ENCODE measurements at places on chromosomes 6 and 20.

- DNase-seq: peak; percentile 48
These were observed 67.4 kb upstream of the XRN2 start for GRCh38 chr20:21235484-21236445.

DNA sequence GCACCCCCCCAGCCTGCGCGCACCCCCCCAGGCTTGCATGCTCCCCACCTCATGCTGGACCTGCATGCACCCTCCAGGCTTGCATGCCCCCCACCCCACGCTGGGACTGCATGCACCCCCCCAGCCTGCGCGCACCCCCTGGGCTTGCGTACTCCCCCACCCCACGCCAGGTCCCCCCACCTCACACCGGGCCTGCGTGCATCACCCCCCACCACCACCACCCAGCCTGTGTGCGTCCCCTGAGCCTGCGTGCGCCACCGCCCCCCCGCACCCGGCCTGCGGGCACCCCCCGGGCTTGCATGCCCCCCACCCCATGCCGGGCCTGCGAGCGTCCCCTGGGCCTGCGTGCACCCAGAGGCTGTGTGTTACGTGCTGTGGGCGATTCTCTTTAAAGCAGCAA lies 61.0 kb upstream of the SLCO4A1 start:
- no peak for DNase-seq

DNA sequence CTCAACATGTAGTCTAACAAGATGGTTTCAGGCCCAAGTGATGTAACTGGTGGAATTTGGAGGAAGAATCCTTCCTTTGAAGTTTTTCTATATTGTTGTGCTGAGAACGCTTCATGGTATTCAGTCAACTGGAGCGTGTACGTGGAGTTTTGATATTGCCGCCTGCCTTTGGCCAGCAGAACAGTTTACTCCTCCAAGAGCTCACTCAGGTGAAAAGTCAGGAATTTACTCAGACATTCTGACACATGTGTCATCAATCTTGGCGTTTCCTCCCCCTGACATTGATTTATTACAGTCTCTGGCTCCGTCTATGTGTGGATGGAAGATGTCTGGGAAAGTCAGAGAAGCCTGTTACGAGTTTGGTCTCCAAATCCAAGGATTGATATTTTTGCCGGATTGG lies 19.0 kb upstream of the TGM2 start:
- no peak for DNase-seq

- peak; percentile 23 for DNase-seq
These were observed 113.2 kb downstream of the PRDM1 start for GRCh38 chr6:106199331-106199730.

- DNase-seq: no peak
These were observed 232.4 kb downstream of the BMP7 start for GRCh38 chr20:57034001-57034400.

DNA sequence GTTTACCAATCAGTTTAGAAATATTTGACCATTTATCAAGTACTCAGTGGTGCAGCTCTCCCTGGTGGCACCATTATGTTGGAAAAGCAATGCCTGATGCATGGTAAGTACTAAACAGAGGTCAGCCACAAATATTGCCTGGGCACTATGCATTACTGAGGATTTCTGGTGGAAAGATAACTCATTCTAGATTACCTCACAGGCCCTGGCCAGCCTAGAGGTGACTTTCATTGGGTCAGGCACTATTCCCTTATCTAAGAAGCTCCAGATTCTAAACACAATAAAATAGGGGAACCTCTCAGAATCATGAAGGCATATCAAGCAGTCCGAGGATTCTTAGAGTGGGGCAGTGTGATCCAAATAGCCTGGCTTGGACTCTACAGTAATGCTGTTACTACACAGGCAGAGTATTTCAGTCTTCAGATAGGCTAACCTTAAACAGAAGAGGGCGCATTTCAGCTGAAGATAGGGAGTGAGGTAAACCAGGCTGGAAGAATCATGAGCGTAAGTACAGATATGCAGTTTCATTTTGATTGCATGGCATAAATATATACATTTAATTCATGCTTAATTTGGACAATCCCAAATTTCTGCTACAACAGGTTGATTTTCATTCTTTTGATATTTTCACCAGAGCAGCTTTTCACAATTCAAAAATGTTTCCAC lies 12.1 kb downstream of the LGSN start:
- DNase-seq: peak; percentile 47

DNA sequence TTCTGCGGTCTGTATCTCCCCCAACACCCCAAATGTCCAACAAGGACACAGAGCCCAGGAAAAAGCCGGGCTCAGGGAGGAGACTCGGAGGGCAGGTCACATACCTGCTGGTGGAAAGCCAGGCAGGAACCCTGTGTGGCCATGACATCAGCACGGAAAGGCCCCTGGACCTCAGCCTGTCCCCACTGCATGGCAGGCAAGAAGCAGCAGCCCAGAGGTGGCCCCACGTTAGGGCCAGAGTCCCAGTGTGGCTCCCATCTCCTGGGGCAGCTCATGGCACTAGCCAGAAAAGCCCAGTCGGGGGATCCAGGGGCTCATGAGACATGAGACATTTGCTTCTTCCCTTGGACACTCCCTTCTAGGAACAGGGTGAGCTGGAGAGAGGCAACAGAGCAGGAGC lies 258.7 kb downstream of the DLL1 start:
- no peak for DNase-seq

DNA sequence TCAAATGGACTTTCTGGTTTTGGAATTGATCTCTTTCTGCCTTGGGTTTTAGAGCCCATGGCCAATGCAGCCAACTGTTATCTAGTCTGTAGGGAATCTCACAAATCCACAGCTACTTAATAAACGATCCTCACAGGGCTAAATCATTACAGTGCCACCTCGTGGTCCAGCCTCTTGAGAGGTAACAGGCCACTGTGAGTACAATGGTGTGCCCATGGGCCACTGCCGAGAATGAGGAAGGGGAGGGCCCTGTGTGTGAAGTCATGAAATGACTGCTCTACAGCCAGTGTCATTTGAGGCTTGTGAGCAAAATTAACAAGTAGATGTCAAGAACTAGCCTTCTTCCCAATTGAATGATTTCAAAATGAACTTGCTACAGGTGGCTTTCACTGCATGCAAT lies 54.3 kb upstream of the GMPR start:
- no peak for DNase-seq

- DNase-seq: peak; percentile 77
These were observed 82.9 kb upstream of the MARCKS start for GRCh38 chr6:113774127-113774825.

DNA sequence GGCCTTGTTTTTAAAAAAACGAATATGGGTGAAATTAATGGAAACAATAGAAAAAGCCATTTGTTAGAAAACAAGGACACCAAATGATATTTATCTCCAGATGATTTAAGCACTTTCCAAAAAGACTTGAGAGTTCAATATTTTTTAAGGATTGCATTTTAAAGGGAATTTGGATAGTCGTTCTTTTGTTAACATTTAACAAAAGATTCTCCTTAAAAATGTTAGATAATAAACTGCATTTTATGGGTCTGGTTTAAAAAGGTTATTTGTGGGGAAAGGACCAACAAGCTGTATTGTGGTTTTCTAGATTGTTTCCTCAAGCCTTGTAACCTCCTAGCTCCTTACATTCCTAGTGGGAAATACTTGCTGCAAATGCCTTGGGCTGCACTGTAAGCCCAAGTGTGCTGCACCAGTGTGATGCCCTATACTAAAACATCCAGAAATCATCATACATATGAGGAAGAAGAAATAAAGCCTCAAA lies 1.5 kb upstream of the PHIP start:
- peak; percentile 23 for DNase-seq

DNA sequence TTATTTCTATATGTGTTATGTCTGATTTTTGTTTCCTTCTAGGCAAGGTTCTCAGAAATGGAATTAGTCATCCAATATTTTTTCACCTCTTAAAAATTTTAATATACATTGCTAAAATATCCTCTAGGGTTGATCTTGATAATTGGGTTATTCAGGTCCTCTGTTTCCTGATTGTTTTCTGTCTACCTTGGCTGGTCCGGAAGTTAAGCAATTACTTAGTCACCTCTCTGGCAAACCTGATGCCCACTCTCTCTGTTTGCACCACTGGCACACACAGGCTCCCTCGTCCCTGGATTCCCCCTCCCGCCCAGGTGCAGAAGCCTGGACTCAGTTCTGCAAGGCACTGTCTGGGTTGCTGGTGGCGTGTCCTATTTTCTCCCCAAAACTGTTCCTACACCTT lies 27.7 kb downstream of the CST9L start:
- no peak for DNase-seq

DNA sequence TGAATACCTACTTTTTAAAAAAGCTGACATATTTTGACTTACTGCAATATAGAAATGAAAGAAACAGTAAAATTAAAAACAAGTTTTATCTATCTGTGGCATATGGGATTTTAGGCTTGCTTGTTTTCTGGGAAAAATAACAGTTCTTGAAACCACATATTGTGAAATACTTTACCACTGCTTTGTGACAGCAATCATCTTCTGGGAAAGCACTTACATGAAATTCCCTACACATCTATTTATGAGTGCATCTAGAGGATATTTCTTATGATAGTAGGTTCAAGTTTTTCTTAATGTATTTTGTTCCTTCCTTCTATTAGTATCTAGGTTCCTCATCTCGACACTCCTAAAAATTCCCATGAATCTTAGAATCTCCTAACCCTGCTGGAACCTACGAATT lies 75.2 kb downstream of the STXBP5 start:
- peak; percentile 70 for DNase-seq

DNA sequence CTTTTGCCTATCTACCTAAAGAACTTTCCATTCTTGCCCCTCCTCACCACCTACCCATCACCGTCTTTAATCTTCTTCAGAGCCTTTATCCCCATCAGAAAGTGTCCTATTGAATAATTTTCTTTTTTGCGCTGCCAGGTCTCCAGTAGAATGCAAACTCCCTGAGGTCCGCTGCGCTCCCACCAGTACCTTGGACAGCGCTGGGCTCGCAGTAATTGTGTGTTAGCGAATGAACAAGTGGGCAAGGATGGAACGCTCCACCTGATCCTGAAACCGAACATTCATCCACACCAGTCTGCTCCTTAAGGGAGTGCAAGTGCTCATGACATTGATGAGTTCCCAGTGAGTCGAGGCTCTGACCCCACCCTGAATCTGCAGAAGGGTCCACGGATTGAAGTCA lies 391.2 kb downstream of the CDH26 start:
- no peak for DNase-seq

DNA sequence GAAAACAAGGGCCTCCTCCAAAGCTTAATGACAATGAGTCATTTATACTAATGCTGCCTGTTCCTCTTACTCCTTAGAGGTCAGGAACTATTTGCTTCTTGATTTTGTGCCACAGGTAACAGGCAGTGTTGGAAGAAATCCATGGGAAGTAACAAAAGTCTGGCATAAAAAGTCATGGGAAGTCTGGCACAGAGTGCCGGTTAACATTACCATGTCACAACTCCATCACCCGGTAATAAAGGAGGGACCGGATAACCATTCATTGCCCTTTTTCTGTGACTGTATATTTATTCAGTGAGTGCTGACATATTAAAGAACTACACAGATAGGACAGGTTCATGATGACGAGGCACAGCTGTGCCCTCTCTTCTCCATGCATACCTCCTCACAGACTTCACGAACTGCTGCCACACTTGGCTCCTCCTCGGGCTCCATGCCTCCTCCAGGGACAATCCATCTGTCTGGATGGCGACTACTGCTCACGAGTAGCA lies 50.9 kb downstream of the NUDT3 start:
- no peak for DNase-seq

GRCh38 chr20:52683761-52684160 lies 288.4 kb upstream of the TSHZ2 start:
- no peak for DNase-seq

GRCh38 chr6:70172252-70172651 lies 130.6 kb downstream of the COL9A1 start:
- DNase-seq: no peak

DNA sequence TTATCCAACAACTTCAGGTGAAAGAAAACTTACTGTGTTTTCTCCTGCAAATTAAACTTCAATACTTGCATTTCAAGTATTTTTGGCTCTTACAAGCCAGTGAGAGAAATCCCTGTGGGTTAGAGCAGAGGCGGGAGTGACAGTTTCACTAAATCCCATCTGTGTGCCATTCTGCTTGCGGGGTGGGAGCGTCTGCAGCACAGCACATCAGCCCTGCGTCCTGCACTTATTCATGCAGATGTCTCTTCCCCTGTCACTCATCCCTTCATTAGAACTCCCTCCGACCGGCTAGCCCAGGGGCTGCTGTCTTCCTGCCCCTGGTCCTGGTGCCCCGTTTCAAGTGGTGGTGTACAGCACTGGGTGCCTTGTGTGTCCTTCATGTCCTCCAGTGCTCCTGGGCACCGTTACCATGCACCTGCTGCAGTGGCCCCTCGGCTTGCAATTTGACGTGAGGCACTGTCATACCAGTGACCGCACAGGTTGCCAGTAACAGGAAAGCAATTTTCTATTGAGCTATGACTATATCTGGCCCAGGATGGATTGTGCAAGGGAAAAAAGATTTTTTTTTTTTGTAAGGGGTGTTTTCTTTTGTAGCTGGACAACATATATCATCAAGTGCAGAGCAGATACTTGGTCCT lies 59.4 kb downstream of the INSM1 start:
- DNase-seq: no peak

GRCh38 chr6:96542702-96543101 lies 20.2 kb upstream of the FHL5 start:
- DNase-seq: no peak

GRCh38 chr6:39952167-39952566 lies 17.9 kb upstream of the MOCS1 start:
- peak; percentile 56 for DNase-seq

- DNase-seq: no peak
These were observed 422.2 kb upstream of the SULF2 start for GRCh38 chr20:48207505-48207904.

DNA sequence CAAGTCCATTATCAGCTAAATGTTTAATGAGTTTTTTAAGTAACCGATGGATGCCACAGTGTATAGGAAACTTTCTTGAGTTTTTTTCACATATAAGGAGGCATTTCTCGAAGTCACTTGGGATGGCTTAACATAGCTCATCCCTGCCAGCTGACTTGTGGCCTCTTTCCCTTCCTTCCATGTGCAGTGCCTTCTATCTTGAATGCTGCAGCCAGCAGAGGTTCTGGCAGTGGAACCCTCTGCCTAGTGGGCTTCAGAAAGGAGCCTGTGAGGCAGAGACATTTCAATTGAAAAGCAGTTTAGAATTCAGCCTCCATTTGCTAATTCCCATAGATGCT lies 51.9 kb downstream of the AKAP12 start:
- DNase-seq: peak; percentile 47

DNA sequence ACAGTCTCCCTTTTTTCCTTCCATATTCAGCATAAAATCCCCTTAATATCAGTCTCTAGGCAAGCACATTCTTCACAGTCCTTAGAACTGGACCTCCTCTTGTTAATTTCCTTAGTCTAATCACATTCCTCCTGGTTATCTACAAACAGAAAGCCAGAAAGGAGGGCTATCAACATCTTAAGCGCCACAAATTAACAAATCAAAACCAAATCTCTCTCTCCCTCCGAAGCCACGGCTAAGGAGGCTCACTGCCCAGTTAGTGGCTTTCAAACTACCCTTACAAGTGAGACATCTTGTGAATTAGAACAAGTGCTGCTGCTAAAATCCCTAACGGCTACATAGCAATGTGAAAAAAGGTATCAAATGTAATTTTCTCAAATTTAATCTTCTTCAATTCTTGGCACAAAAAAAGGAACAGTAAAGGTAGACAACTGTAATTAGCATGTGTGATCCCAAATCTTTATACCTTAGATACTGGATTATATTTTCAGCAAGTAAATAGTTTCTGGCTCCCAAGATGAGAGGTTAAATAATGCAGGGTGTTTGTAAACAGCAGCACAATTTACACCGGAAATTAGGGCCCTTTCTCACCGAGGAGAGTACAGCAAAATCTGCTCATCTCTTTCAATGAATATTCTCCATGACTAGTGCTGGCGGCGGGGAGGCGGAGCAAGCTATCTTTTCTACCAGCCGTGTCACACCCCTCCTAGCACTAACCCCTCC lies 1.4 kb upstream of the TRIM39 start:
- DNase-seq: peak; percentile 32

- no peak for DNase-seq
These were observed 490.8 kb downstream of the HTR1B start for GRCh38 chr6:76972474-76972873.

Data from fibroblast of gingiva (primary cell).